Activated CD4-positive, alpha-beta T cell treated with anti-CD3 and anti-CD28 coated beads for 36 hours (primary cell): ENCODE measurements at places on chromosomes 7 and 10.

DNA sequence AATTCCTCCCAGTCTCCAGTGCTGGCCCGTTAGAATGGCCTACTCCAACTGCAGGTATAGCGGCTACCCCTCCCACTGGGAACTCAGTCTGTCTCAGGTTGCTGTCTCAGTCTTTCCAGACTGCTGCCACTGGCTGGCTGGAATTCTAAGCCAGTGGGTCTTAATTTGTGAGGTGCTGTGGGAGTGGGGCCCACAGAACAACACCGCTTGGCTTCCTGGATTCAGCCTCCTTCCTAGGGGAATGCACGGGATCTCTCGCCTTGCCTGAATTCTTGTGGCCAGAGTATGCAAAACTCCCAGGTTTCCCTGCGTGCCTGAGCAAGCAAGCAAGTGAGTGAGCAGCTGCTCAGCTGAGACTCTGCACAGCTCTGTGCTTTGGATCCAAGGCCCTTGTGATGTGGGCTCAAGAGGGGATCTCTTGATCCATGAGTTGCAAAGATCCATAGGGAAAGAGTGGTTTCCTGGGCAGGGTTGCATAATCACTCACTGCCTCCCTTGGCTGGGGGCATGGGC, 41.5 kb upstream of the GPR141 start:
- DNase-seq, result no peak

DNA sequence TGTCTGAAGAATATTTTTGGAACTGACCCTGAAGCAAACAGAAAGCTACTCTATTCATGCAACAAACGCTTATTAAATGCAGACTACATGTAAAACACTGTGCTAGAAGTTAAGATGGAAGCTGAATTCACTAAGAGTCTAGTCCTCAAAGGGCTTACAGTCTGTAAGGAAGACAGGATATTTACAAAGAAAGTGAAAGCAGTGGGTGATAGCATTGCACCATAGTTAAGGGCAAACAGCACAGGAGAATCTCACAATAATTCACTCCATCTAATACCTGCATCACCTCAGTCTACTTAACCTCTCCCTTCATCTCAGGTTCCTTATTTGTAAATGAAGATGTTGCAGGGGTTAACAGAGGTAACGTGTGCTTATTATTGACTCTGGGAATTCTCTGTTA, 360.0 kb upstream of the AOAH start:
- no peak for DNase-seq

DNA sequence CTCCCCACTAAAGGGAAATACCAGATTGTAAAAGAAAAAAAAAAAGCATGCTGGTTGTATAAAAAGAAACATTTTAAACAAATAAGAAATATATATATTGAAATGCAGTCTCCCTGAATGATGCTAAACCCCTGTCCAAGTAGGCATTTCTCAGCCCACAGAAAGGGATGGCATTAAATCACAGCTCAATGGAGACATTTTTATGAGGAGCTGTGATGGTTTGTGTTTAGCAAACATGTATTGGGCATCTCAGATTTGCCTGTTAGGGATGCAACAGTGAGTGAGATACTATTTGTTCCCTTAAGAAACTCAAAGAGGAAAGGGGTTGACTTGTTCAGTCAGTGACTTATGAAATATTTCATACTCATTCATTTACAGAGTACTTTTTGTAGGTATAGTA, 51.5 kb downstream of the KAT6B start:
- no peak for DNase-seq

- peak; percentile 30 for DNase-seq
These were observed 12.5 kb upstream of the CUX1 start for GRCh38 chr7:101804967-101805366.

DNA sequence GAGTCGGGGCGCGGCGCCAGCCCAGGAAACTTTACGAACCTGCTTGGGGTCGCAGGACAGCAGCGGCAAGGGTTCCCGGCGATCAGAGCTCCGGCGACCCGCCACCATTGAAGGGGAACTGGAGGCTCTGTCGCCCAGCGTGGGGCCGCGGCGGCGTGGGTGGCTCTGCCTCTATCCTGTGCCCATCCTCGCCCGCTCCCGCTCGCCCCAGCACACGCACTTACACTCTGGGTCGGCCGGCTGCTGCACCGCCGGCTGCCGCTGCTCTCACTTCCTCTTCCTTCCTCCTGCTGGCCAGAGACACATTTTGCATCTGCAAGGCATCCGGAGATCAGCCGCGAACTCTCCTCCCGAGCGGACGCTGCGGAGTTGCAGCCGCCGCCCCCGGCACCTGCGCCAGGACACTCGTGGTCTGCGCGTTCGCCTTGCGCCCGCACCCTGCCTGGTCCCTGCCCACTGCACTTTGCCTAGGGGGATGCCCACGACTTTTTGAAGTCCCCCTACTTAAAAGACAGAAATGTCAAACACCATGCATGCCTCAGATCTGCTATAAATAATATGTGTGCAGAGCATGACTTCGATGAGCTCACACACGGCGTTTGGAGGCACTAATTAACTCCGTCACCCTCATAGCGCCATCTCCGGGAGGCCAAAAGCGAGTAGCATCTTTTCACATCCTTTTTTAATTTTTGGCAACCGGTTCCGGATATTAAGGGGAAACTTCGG, at the start of gene ELMO1:
Gene ELMO1 (minus strand): TSS at position 229 of the 726 bp plus-strand sequence. CDS start 106,174 bp downstream, outside the sequence.
- DNase-seq, result peak; percentile 88

DNA sequence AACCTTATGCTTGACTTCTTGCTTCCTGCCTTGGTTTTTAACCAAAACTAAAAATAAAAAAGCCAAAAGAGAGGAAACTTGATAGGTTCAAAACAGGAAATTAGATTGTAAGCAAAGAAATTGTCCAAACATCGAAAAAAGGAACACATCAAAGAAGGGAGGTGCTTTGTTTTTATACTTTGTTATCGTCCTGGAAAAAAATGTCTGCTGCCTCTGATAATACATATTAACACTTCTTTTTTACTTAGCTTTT, 286.6 kb upstream of the C7orf33 start:
- no peak for DNase-seq

GRCh38 chr7:27139334-27140125, 4.0 kb downstream of the HOXA5 start:
- DNase-seq, result no peak
